ENCODE measurements at places on chromosomes 1 and 21.

GRCh38 chr1:172607145-172607544 is 51.8 kb upstream of the FASLG start:
- DNase-seq, result no peak

GRCh38 chr1:32771561-32772280 is 45.4 kb downstream of the YARS1 start:
- no peak for DNase-seq

- no peak for DNase-seq
These were observed 19.6 kb upstream of the TCEA3 start for GRCh38 chr1:23444104-23444533.

GRCh38 chr21:39754811-39755210 is 9.8 kb downstream of the IGSF5 start:
- DNase-seq, result no peak

DNA sequence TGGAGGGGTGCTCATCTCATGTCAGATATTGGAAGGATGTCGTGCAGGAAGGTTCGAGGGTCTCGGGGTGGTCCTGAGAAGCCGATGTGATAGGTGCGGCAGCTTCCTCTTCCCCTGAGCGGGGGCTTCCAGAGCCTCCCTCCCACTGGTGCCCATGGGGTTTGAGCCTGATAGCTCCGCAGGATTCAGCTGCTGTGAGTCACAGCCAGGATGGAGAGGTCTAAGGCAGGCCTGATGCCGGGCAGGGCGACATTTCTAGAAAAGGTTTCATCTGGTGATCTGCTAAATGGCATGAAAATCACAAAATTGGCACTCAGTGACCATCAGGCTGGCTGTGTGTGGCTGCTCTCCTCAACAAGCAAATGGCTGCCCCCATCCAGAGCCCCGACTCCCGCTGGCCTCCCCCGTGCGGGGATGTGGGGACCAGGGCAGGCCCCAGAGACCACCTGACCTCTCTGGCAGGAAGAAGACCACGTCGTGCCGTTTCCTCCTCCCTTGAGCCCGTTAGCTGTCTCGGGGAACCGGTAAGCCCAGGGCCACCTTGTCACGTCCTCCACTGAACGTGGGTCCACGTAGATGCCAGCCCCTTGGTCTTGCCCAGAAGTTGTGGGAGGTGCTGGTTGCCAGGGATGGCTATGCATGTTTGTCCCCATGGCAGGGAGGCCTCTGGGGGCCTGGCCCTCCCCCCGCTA is 66.1 kb downstream of the SKI start:
- no peak for DNase-seq

DNA sequence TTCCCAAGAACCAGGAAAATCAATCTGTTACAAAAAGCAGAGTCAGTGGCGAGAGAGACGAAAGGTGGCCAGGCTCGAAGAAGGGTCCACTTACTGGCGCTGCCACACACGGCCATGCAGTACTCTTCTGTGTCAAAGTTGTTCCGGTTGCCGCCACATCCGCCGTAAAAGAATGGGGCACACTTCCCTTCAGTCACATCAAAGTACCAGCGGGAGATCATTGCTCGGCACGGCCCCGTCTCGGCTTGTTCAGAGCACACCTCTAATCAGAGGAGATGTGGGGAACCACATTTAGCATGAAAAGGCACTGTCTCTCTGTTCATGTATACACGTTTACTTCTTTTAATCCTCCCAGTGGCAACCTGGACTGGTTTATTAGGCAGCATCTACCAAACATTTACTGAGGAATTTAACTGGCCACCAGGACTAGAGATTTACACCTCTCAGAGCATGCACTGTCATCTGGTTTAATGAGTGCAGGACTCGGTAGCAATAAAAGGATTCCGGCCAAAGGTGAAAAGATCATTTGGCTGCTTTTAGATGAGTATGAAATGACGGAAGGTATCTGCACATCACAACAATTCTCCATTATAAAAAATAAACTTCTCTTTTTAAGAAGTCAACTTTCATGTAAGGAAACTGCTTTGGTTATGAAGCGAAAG is 170.5 kb downstream of the APP start:
- no peak for DNase-seq

- no peak for DNase-seq
These were observed 16.9 kb downstream of the RGS1 start for GRCh38 chr1:192592517-192592916.

- DNase-seq, result no peak
These were observed 39.6 kb downstream of the GFI1 start for GRCh38 chr1:92447033-92447681.

- no peak for DNase-seq
These were observed 1.0 kb downstream of the MANEAL start for GRCh38 chr1:37794372-37795339.

DNA sequence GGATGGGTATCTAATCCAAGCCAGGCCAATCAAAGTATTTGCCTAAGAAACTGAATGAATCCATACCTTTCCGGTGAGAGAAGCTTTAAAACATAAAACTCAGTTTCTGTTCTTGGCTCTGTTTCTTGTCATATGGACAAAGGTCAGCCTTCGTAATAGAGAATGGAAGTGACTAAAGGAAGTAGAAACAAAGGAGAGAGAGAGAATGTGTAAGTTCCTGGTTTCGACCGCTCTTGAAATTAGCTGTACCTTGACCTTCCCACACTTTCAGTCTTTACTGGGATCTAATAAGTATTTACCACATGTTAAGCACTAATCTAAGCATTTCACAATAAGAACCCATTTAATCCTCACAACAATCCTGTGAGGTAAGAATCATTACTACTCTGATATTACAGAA is 19.6 kb upstream of the CLCA4 start:
- DNase-seq, result no peak

GRCh38 chr1:88058205-88058604 is 625.9 kb upstream of the PKN2 start:
- DNase-seq, result no peak

GRCh38 chr1:100456880-100457279 is 81.1 kb upstream of the GPR88 start:
- DNase-seq, result no peak

GRCh38 chr1:60427194-60427593 is 353.6 kb upstream of the C1orf87 start:
- no peak for DNase-seq

DNA sequence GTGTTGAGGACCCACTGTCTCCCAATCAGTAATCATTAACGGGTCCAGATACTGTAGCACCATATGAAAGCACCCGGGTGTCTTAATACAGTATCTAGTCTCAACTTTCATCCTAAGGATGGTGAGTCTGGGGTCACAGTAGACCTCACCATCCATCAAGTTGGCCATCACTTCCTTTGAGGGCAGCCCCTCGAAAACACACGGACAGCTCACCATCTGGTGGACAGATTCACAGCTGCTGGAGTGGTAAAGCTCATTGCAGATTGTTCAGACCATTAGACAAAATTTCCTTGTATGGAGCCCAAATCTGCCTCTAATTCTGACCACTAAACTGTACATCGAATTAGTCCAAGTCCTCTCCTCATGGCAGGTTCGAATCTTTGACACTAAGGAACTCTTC is 123.1 kb downstream of the PGBD5 start:
- DNase-seq, result no peak

Data from GM18507 (cell line).